SK-MEL-5 (cell line): ENCODE measurements at places on chromosomes 16 and 17. TPM values are rescaled to one million over a fixed set of nuclear protein-coding genes. Genes with fewer than 3 reads are reported as not detected.

GRCh38 chr17:81921996-81922565 lies 4.1 kb upstream of the SIRT7 start:
- no peak for DNase-seq

- DNase-seq: no peak
These were observed 25.7 kb upstream of the SUPT4H1 start for GRCh38 chr17:58377661-58378060.

- no peak for DNase-seq
These were observed 3.3 kb downstream of the SLX4 start for GRCh38 chr16:3608069-3608468.

The TSNAXIP1 gene
- 0.26 and 0.35 TPM in 2 replicates for total RNA-seq

DNA sequence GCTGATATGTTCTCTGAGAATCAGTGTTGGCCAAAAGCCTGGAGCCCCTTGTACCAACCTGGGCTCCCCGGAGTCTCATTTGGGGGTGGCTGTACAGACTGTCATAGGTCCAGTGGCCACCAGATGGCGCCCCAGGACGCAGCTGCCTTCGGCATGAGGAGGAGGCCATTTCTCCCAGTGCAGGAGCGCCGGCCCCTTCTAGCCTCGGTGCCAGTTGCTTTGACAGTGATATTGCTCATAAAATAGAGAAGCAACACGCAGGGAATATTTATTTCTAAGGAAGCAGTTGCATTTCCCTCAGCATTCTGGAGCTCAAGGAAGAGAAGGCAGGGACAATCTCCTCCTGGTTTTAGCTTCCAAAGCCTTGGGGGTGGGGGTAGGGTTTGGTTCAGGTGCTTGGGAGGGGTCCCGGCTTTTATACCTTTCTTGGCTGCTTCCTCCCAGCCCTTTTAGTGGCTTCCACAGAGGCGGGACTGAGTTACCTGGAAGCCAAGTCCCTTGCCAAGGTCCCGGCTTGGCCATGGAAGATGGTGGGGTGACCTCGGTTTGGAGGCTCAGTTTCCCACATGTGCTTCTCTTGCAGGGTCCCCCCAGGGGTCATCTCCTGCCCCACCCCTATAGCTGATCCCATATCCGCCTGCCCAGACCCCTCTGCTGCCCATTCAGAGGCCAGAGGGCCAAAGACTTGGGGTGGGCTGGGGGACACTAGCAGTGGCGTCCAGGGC lies 117.8 kb upstream of the CDC42EP4 start:
- DNase-seq: peak; percentile 90

The STAT3 gene
- 99.5 and 103 TPM in 2 replicates for total RNA-seq

DNA sequence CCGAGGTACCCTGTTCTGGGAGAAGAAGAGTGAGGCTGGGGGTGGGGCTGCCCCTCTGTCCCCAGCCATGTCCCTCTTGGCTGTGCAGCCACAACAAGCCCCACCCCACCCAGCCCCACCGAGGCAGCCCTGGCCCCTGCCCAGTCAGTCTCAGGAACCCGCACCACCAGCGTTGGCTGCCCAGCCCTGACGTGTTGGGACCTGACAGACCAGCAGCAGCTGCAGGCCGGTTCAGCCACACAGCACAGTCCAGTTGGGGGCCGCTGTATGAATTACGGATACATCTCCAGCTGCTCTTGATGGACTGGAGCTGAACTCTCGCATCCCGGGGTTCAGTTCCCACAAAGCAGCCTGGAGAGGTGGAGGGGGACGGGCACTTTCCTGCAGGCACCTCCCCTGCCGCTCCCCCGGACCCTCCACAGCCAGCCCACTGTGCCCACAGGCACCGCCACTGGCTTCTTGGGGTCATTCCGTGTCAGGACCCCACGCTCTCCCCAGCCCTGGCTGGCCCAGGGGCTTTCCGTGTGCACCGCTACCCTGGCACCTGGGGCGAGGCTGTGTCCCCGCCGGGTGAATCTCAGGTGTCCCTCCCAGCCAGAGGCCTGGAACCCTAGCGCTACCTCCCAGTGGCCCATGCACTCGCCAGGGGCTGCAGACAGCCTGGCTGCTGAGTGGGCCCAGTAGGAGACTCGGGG lies 7.1 kb downstream of the CDH15 start:
- DNase-seq: no peak

DNA sequence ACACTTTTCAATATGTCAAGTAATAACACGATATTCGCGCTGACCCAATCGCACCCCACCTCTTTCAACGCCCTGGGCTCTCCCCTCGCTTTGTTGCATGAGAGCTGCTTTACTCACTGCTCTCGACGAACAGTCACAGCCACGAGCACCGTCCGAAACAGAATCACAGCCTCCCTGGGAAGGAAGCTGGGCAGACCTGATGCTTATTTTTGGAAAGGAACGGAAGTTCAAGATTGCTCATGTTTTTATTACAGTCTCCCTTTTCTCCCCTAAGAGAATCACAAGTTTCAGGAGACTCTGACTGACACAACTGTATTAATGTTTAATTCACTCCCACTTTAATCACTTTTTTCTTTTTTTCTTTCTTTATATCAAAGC lies 67.8 kb downstream of the ANKRD11 start:
- no peak for DNase-seq

The PABPN1L gene
- total RNA-seq: not detected in 2 replicates

The BAHCC1 gene
- total RNA-seq: 15.4 and 19.1 TPM in 2 replicates

DNA sequence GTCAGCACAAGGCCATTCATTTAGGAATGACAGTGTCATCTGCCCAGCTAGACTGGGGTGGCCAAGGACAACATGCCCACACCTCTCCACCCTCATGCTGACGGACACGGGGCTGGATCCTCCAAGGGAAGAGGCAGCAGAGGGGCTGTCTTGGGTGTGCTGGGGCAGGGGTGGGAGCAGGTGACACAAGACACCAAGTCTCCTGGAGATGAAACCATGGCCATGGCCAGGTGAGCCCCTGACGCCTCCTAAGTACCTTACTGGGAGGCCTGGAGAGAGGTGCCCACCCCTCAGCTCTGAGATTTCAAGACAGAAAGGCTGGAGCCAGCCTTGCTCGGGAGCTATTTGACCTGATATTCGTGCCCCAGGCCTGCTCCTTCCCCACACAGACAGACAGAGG lies 9.0 kb upstream of the RASD1 start:
- no peak for DNase-seq

DNA sequence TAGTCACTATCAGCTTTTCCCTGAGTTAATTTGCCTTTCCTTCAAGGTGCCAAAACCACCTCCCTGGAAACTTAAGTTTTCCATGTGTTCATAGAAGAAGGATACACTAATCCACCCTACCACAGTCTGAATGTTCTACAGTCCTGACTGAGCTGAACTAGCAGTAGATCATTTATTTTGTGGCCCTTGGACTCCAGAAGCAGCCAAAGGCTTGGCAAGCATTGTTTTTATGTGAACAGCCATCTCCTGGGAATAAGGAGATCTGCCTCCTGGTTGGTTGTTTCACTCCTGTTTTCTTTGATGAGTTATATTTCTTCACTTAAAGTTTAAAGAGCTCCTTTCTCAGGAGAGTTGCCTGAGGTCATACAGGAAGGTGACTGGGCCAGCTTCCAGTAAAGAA lies 634.6 kb upstream of the SOX9 start:
- no peak for DNase-seq

The NLRC3 gene
- total RNA-seq: not detected in 2 replicates

The SLC35G6 gene
- not detected in 2 replicates for total RNA-seq

- no peak for DNase-seq
These were observed 78.7 kb upstream of the MTMR4 start for GRCh38 chr17:58593123-58593522.
